ENCODE measurements at places on chromosomes 12 and 14. TPM values are rescaled to one million over a fixed set of nuclear protein-coding genes. Genes with fewer than 3 reads are reported as not detected.

DNA sequence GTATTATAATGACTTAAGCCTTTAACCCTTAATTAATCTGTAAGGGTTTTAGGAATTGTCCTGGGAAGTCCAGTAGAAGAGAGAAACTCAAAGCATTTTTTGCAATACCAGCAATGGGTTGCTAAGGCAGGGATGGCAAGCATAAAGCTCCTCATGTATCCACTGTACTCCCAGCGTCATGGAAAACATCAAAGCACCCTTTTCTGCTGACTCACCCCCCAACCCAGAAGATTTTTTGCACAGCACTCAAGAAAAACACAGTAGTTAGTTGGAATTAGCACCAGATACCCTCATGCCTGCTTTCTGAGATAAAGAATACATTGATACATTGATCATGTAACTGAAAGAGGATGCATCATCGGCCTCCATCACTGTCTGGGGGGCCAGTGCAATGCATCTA is 199.1 kb upstream of the CNOT2 start:
- no peak for DNase-seq
- no peaks in the 10 kb centered on the region for H3K27me3 ChIP-seq
- no peaks in the 10 kb centered on the region for H3K4me1 ChIP-seq
- H3K27ac ChIP-seq: no peak overlapping the region

Gene MIP
- not detected for total RNA-seq

DNA sequence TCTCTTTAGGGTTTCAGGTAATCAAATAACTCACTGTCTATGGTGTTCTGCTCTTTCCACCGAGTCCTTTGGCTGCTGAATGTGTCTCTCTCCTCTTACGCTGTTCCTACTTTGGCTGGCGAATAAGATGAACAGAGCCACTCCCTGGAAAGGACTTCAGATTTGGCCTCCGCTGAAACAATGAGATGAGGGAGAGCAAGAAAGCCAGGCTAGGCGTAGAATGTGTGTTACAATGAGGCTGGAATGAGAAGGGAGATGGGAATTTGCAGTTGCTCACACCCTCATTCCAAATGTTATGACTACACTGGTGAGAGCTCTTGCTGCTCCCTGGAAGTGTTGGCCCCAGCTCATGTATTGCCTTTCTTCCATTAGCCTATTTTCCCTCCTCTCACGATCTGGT is at the start of gene MFAP5:
TSS of gene MFAP5 (minus strand) at position 234 of the 400 bp plus-strand sequence. CDS start 722 bp downstream, outside the sequence.
- H3K4me3 ChIP-seq: peak within 1 kb of the TSS; percentile 31
- H3K27me3 ChIP-seq: no peaks in the 10 kb centered on the region
- H3K27ac ChIP-seq: peak within 1 kb of the TSS; percentile 43
- peak; percentile 93 for DNase-seq
- no peaks in the 10 kb centered on the region for H3K36me3 ChIP-seq

DNA sequence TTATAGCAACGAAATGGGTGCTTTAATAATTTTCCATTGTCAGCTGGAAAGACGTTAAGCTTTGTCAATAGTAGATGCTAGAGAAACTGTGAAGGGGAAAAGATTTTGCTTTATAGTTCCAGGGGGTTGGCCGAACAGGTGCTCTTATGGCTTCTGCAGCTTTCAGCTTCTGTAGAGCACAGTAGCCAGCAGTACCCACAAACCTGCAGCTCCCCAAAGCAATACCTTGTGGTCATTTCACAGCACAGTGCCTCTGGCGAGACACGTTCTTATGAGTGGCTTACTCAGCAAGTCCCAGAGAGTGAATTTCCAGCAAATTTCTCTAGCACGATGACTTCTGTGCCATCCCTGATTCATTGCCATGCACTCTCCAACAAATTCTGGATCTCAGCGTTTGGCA is 416.3 kb upstream of the ATP2B1 start:
- no peaks in the 10 kb centered on the region for H3K27me3 ChIP-seq
- no peak for DNase-seq
- H3K36me3 ChIP-seq: no peaks in the 10 kb centered on the region

- no peaks in the 10 kb centered on the region for H3K4me1 ChIP-seq
- no peaks in the 10 kb centered on the region for H3K27me3 ChIP-seq
- H3K27ac ChIP-seq: no peak overlapping the region
- DNase-seq: peak; percentile 80
- no peak overlapping the region for H3K4me3 ChIP-seq
- no peaks in the 10 kb centered on the region for H3K36me3 ChIP-seq
Observed at GRCh38 chr14:104353221-104353920, 215.0 kb downstream of the KIF26A start.

DNA sequence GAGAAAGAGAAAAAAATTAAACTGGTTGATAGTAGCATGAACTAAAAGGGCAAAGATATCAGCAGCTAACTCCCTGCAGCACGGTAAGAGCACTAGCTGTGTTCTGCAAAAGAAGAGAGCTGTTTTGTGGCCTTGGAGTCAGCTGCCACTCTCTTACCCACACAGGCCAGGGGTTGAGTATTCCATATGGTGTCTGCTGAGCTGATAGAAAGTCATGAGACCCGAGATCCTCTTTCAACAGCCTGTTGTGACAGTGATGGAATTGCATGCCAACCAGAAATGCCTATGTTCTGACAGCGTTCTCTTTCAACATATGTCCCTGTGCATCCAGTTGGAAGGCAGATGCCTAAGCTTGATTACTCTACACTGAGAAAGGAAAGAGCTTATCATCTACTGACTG is 39.9 kb downstream of the TMTC1 start:
- peak overlapping the region; percentile 74 for H3K27ac ChIP-seq
- no peak overlapping the region for H3K4me3 ChIP-seq
- H3K27me3 ChIP-seq: no peaks in the 10 kb centered on the region
- H3K36me3 ChIP-seq: no peaks in the 10 kb centered on the region

Gene TBX5
- not detected for total RNA-seq

Gene TMCC3
- 0.36 TPM for total RNA-seq

DNA sequence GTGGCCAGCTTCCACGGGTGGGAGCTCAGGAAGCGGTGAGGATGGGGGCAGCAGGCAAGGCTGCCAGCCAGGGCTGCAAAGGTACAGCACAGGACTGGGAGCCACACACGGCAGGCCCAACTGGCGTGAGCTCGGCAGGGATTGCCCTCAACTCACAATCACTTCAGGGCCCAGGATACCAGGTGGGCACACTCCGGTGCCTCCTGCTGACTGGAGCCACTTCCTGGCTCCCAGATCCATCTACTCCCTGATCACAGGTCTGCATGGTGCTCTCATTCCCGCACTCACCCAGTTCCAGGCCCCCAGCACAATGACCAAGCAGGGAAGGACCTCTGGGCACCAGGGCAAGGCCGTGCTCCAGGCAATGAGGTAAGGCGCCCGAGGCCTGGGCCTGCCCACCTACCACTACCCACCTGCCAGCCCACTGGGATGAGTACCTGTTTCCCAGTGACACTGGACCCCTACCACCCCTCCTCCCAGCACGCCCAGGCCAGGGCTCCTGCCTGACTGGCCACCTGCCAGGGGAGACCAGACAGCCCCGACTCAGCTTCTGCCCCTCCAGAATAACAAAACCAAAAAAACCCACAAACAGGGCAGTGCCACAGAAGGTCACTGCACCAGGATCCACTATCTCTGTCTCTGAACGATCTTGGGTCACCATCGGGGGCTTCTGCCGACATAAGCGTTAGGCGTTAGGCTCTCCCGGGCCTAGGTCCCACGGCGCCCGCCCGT is 1.8 kb downstream of the JAG2 start:
- no peak overlapping the region for H3K27ac ChIP-seq
- no peaks in the 10 kb centered on the region for H3K4me1 ChIP-seq
- no peak overlapping the region for H3K4me3 ChIP-seq
- no peaks in the 10 kb centered on the region for H3K36me3 ChIP-seq
- DNase-seq: no peak
- H3K27me3 ChIP-seq: peaks cover 21% of the 10 kb centered on the region

Gene CCDC60
- total RNA-seq: not detected

GRCh38 chr14:84856751-84857534 is 673.0 kb upstream of the FLRT2 start:
- H3K27ac ChIP-seq: no peak overlapping the region
- H3K27me3 ChIP-seq: no peaks in the 10 kb centered on the region
- H3K4me3 ChIP-seq: no peak overlapping the region
- no peaks in the 10 kb centered on the region for H3K4me1 ChIP-seq

Gene CCDC196
- not detected for total RNA-seq

GRCh38 chr14:72717220-72717619 is 176.7 kb downstream of the DPF3 start:
- no peak overlapping the region for H3K4me3 ChIP-seq
- DNase-seq: no peak
- H3K27ac ChIP-seq: no peak overlapping the region
- H3K27me3 ChIP-seq: no peaks in the 10 kb centered on the region
- H3K36me3 ChIP-seq: no peaks in the 10 kb centered on the region

DNA sequence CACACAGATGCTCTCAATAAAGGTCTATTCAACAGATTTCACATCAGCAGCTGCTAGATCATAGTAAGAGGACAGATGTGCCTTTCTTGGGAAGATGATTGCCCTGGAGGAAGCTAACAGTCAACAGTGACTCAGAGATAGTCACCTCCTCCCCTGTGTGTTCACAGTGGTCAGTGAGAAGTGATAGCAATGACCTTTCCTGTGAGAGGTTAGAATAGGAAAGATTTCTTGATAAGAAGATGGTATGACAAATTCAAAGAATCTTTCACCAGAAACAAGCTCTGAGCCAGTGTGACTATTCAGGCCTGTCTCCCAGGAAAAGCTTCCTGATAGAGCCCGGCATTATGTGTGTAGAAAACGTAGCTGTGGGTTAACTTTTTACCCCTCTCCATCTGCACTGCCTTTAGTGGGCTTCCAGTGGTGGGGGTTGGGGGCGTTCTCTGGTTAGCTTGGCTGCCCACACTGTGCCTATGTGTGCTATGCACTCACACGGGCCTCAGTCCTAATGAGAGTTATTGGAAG is 66.4 kb upstream of the ARHGAP5 start:
- H3K27me3 ChIP-seq: no peaks in the 10 kb centered on the region
- H3K36me3 ChIP-seq: no peaks in the 10 kb centered on the region
- H3K4me1 ChIP-seq: peaks cover 13% of the 10 kb centered on the region
- no peak for DNase-seq
- no peak overlapping the region for H3K4me3 ChIP-seq

Gene HEATR5A
- 38.3 TPM for total RNA-seq

Gene C12orf42
- total RNA-seq: not detected

- peaks cover 3% of the 10 kb centered on the region for H3K4me1 ChIP-seq
- H3K27ac ChIP-seq: no peak overlapping the region
- H3K4me3 ChIP-seq: peak overlapping the region; percentile 75
- DNase-seq: no peak
- H3K36me3 ChIP-seq: no peaks in the 10 kb centered on the region
Observed at GRCh38 chr12:6201213-6201608, 1.0 kb downstream of the CD9 start.

- no peak overlapping the region for H3K27ac ChIP-seq
- no peaks in the 10 kb centered on the region for H3K27me3 ChIP-seq
- no peak for DNase-seq
- H3K4me3 ChIP-seq: no peak overlapping the region
Observed at GRCh38 chr12:68042212-68042699, 53.0 kb downstream of the IFNG-AS1 start.

Gene RAD9B
- total RNA-seq: 0.59 TPM

Gene PTPRO
- 0.29 TPM for total RNA-seq

- H3K36me3 ChIP-seq: no peaks in the 10 kb centered on the region
- H3K4me1 ChIP-seq: no peaks in the 10 kb centered on the region
- H3K27me3 ChIP-seq: no peaks in the 10 kb centered on the region
- H3K27ac ChIP-seq: no peak overlapping the region
- no peak overlapping the region for H3K4me3 ChIP-seq
Observed at GRCh38 chr14:33414041-33414440, 475.4 kb downstream of the NPAS3 start.

GRCh38 chr12:121626087-121626852 is at the start of gene ORAI1:
ORAI1 (plus strand) TSS chr12:121626530.
- H3K27ac ChIP-seq: peak within 1 kb of the TSS; percentile 28
- H3K4me1 ChIP-seq: peaks cover 22% of the 10 kb centered on the region
- H3K36me3 ChIP-seq: no peaks in the 10 kb centered on the region
- H3K4me3 ChIP-seq: peak within 1 kb of the TSS; percentile 71
- peak; percentile 99 for DNase-seq

GRCh38 chr12:53462935-53463334 is 11.0 kb downstream of the PCBP2 start:
- no peaks in the 10 kb centered on the region for H3K4me1 ChIP-seq
- no peak overlapping the region for H3K4me3 ChIP-seq
